ENCODE measurements at places on chromosomes 2 and 18. TPM values are rescaled to one million over a fixed set of nuclear protein-coding genes. Genes with fewer than 3 reads are reported as not detected.

Gene LRRTM4
- total RNA-seq = not detected

Gene KLHL29
- 30.8 TPM for total RNA-seq

Gene ANKRD53
- 0.36 TPM for total RNA-seq

Gene TMEFF2
- 5.0 TPM for total RNA-seq

Gene OR6B2
- total RNA-seq = not detected

DNA sequence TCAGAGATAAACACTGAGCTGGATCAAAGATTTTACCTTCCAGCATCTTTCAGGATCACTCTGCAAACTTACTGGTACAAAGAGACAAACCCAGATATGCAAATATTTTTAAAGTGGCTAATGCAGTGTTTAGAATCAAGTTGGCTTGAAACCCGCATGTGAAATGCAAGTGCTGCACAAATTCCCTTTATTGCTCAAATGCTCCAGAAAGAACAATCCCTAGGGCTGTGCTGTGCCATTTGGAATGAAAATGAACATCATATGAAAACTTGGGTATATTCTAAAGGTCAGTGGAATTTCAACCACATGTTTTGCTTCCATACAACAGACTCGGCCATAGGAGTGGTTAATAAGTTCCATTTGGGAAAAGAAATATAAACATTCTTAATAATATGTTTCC lies 139.1 kb downstream of the VWC2L start:
- no peaks in the 10 kb centered on the region for H3K27me3 ChIP-seq
- no peak for DNase-seq
- H3K4me1 ChIP-seq = no peaks in the 10 kb centered on the region
- H3K36me3 ChIP-seq = no peaks in the 10 kb centered on the region
- no peak overlapping the region for H3K27ac ChIP-seq

GRCh38 chr2:206176901-206177300 lies 17.2 kb downstream of the EEF1B2 start:
- H3K36me3 ChIP-seq = no peaks in the 10 kb centered on the region
- H3K4me1 ChIP-seq = no peaks in the 10 kb centered on the region
- H3K27ac ChIP-seq = no peak overlapping the region
- no peak for DNase-seq

DNA sequence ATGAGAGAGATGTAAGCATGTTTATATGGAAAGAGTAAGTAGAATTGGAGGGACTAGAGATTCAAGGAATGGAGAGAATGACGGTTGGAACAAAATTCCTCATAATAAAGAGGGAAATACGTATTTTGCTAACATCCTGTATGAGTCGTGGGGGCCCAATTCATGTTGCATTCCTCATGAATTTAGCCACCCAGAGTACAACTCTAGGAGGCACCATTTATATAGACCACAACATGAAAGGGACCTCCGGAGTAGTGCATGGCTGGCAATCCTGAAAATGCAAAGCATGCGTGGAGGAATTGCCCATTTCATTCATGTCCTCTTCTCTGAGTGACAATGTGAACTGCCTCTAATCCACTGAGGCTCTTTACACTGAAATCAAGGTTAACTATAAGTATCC lies 168.2 kb downstream of the ZEB2 start:
- no peaks in the 10 kb centered on the region for H3K36me3 ChIP-seq
- no peaks in the 10 kb centered on the region for H3K27me3 ChIP-seq
- DNase-seq = no peak
- H3K27ac ChIP-seq = no peak overlapping the region
- peaks cover 6% of the 10 kb centered on the region for H3K4me1 ChIP-seq

GRCh38 chr2:48173141-48173540 lies 266.8 kb upstream of the FBXO11 start:
- no peak overlapping the region for H3K27ac ChIP-seq
- DNase-seq = no peak
- no peaks in the 10 kb centered on the region for H3K36me3 ChIP-seq

DNA sequence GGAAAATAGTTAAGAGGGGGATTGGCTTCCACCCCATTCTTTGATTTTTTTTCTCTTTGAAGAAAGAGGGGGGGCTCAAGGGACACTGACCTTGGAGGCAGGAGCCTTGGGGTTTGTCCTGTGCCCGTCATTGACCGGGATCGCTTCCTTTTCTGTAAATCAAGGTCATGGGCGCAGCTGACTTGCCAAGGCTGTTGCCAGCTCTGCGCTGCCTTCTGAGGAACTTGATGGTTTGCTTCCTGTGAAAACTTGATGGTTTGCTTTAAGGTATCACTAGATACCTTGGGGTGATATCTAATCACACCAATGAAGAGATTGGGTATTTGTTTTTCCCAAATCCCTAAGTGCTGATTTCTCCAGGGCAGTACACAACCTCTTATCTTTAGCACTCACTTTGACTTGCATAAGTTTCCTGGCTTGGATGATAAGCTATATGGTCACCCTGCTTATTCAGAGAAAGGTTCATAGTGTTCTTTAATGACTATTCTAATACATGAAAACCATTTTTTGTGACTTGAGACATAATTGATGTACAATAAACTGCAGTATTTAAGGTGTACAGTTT lies 56.0 kb downstream of the DGKD start:
- H3K27ac ChIP-seq = no peak overlapping the region
- H3K4me3 ChIP-seq = no peak overlapping the region
- H3K4me1 ChIP-seq = peaks cover 19% of the 10 kb centered on the region
- peaks cover 4% of the 10 kb centered on the region for H3K36me3 ChIP-seq

All from SJCRH30 (cell line).